ENCODE measurements at places on chromosomes 5 and 9. TPM values are rescaled to one million over a fixed set of nuclear protein-coding genes. Genes with fewer than 3 reads are reported as not detected.

Gene GLT6D1
- not detected for total RNA-seq

Gene SUSD3
- 0.19 TPM for total RNA-seq

Gene PCDHGA11
- total RNA-seq = 3.1 TPM

Gene TEK
- 18.6 TPM for total RNA-seq

Gene CBY3
- total RNA-seq = not detected

Gene TSSK1B
- total RNA-seq = under 0.01 TPM

Gene DCTN3
- 79.2 TPM for total RNA-seq

Gene C9orf50
- not detected for total RNA-seq

Gene SLC31A1
- total RNA-seq = 29.1 TPM

Gene SARDH
- 9.6 TPM for total RNA-seq

Gene OGN
- total RNA-seq = 0.28 TPM

Gene GARNL3
- 1.3 TPM for total RNA-seq

Gene PCDHB11
- total RNA-seq = 0.85 TPM

Gene PDZD2
- 0.28 TPM for total RNA-seq

Gene DIPK1B
- total RNA-seq = 12.1 TPM

Gene GRM6
- not detected for total RNA-seq

Gene MCIDAS
- not detected for total RNA-seq

Gene PCDHAC2
- 0.19 TPM for total RNA-seq

Gene GFRA3
- not detected for total RNA-seq

Gene ZNF354C
- 7.9 TPM for total RNA-seq

Gene CEMIP2
- 63.7 TPM for total RNA-seq

Gene NKD2
- 1.2 TPM for total RNA-seq

Gene BARHL1
- not detected for total RNA-seq

Gene ARL14EPL
- total RNA-seq = not detected

Gene ZNF346
- total RNA-seq = 13.2 TPM

Gene IRX1
- 0.19 TPM for total RNA-seq

Gene OSMR
- total RNA-seq = 109 TPM

Gene NDUFA8
- total RNA-seq = 68.6 TPM

Gene TXNDC8
- total RNA-seq = not detected

Gene ZNF462
- 8.6 TPM for total RNA-seq

Gene TPPP
- total RNA-seq = 0.19 TPM

Gene ACTL7B
- total RNA-seq = not detected

Gene FCN2
- total RNA-seq = not detected

Gene PITX1
- total RNA-seq = 0.38 TPM

Gene SH3TC2
- 4.4 TPM for total RNA-seq

Gene BTNL3
- total RNA-seq = not detected

Gene SLC25A2
- total RNA-seq = 0.19 TPM

All from regular cardiac myocyte (primary cell).